Activated gamma-delta T cell (primary cell): ENCODE measurements at places on chromosomes 2 and 18.

DNA sequence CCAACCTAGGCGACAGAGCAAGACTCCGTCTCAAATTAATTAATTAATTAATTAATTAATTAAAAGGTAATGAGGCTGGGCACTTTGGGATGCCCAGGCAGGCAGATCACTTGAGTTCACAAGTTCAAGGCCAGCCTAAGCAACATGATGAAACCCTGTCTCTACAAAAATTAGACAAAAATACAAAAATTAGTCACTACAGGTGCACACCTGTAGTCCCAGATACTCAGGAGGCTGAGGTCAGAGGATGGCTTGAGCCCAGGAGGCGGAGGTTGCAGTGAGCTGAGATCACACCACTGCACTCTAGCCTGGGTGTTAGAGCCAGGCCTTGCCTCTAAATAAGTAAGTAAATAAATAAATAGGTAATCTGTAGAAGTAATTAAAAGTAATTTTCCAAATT is 6.8 kb downstream of the SF3B1 start:
- DNase-seq, result no peak

- DNase-seq, result no peak
Measured at GRCh38 chr2:12949406-12949805, 232.7 kb downstream of the TRIB2 start.

- no peak for DNase-seq
Measured at GRCh38 chr2:28544036-28544346, 48.1 kb downstream of the PLB1 start.

- no peak for DNase-seq
Measured at GRCh38 chr2:129252781-129253460, 726.5 kb upstream of the RAB6C start.

DNA sequence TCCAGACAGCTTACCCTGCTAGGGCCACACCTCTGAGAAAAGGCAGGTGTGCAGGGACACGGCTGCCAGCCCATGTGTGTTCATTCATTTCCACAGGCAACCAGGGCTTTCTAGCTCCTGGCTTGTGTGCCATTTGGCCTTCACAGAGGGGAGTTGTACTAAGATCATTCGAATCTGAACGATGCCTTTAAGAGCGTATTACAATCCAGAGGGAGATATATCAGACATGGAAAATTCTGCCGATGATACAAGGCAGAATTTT is 64.2 kb upstream of the OTOF start:
- DNase-seq, result no peak

DNA sequence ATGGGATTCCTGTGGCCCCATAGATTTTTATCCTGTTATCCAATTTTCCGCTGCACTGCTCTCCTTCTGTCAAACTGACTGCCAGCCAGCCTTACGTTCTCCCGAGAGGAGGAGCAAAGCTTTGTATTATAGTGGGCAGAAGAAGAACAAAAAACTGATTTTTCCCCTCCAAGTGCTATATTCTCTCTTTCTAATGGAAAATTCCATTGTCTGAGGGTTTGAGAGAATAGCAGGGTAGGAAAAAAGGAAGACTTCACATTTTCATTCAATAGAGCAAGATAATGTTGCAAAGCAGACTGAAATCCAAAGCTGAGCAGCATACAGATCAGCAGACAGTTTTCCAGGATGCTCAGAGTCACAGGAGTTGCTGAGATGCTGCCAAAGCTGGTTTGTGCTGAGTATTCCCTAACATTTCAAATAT is 238.0 kb downstream of the UBE2E3 start:
- DNase-seq, result no peak

DNA sequence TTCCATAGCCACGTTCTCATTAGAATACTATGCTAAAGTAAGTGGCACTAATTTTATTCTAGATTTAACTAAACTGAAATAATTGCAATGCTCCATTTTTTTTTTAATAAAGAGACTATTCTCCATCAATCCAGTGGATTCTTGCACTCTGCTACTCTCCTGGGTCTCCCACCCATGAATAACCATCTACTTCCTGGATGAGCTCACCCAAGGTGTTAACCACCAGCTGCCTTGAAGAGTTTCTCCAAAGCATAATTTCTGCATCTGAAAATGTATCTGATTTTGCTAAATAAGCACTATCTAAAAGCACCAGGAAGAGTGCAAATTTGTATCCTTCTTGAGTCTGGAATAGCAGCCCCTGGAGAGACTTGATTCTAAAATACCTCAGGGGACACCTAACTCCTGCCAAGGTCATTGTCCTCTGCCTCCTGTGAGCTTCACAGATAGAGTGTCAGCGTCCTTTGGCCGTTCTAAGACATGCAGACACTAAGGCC is 41.6 kb upstream of the SH3BP4 start:
- no peak for DNase-seq

- DNase-seq, result no peak
Measured at GRCh38 chr2:152620208-152620607, 97.1 kb downstream of the PRPF40A start.

DNA sequence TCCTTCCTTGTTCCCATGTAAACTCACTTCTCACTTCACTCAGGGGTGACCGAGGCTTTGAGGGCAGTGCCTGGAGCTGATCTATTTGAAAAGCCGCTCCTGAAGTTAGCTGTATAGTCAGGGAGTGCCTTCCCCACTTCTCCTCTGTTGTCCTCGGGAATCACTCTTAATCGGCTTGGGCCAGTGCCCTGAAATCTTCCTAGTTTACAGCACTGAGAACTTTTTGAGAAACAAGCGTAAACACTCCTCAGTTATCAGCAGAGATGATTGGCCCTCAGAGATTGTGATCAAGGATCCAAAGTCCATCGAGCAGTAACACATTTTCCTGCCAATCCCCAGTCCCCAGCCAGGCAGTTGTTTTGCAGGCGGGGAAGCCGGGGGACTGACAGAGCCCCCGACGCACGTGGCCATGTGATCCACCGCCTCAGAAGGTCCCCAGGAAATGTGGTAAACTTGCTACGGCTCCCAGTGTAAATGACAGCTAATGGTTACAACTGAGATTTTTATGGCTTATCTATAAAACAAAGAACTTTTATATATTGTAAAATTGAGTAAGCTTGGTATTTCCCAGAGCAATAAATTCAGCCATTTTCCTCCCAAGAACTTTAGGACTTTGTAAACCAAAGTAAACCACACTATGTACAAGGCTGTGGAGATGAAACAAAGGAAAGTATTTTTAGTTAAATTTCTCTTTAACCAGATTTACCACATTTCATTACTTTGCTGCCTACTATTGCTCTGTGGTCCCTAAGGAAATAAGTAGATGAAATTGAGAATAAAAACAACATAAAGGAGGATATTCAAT is 53.5 kb downstream of the C18orf63 start:
- no peak for DNase-seq

- no peak for DNase-seq
Measured at GRCh38 chr18:79935098-79935480, 16.4 kb downstream of the SLC66A2 start.

DNA sequence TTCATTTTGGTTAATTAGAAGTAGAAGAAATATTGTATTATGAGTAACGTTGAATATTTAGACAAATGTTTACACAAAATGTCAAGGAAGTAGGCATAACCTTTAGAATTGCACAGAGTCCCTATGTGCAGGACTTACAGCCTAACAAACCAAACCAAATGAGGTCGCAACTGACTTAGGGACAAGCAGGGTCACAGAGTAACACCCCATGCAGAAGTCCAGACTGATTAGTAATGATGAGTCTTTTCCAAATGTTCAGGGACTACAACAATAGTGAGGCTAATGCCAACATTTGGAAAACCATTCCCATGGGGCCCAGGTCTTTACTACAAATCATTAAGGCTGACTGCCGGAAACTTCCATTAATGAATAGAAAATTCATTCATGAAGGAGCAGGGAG is 452.5 kb upstream of the CHAC2 start:
- DNase-seq, result no peak

- no peak for DNase-seq
Measured at GRCh38 chr2:240713928-240714746, 22.5 kb downstream of the AQP12A start.

- DNase-seq, result no peak
Measured at GRCh38 chr2:219269362-219270054, 9.7 kb upstream of the DNAJB2 start.

DNA sequence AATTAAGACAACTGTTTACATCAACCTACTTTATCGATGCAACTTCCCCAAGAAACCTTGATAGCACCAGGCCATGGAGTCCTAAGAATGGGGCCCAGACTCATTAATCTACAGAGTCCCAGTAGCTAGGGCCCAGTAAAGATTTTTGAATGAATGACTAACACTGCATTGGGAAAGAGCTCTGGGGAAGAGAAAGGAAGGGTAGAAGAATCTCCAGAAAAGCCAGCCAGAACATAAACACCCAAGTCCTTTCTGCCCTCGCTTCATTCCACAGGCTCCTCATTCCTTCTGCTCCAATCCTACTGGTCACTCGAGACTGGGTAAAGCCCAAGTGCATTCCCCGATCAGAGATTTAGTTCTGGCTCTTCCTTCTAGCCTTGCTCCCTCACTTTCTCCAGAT is 44.3 kb downstream of the CYRIA start:
- DNase-seq, result no peak

DNA sequence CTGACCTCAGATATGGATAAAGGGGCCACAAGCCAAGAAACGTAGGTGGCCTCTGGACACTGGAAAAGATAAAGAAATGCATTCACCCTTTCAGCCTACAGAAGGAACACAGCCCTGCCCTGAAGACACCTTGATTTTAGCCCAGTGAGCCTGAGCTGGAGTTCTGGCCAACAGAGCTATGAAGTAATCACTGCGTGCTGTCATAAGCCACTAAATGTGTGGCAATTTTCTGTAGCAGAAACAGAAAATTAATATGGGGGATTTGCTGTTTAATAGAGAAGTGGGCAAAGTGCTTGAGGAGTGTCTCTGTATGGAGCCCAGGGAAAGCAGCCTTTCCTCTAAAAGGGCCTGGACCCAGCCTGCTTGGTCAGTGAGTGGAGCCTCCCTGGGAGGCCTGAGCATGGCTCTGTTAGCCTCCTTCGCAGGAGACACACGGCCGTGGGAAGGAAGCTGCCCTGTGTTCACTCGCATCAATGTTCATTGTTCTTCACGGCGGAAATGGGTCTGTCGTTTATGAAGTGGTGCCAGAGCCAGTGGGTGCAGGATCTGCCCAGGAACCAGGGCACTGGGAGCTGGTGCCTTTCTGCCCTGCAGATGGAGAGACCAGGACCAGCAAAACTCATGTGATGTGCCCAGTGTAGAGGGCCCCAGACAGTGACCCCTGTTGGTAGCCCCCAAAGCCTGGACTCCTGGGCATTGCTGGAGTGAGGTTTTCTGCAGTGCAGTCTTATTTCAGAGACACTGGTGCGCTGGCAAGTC is 268.9 kb downstream of the NDUFA10 start:
- DNase-seq, result no peak

- DNase-seq, result no peak
Measured at GRCh38 chr2:101427743-101428142, 40.4 kb upstream of the CREG2 start.

DNA sequence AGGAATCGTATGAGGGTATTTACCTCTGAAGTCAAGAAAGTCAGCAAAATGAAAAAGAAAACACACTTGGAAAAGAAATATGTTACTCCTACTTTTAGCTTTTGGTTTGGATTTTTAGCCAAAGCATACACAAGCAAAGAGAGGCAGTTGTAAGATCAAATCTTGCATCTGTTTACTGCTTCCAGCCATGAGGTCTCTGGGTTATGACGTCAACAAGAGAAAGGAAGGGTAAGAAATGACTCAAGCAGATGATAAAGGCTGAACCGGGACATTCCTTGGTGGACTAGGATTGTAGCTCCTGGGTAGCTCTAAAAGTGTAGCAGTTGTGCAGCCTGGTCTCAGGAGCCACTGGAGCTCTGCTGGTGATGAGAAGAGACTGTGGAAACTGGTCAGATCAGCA is 16.8 kb downstream of the CTNNA2 start:
- no peak for DNase-seq

GRCh38 chr2:230418341-230419016 is 2.5 kb downstream of the SP100 start:
- DNase-seq, result no peak

- DNase-seq, result no peak
Measured at GRCh38 chr18:48124857-48125626, 194.6 kb upstream of the SMAD2 start.

- no peak for DNase-seq
Measured at GRCh38 chr18:9466846-9467245, 8.5 kb upstream of the RALBP1 start.

DNA sequence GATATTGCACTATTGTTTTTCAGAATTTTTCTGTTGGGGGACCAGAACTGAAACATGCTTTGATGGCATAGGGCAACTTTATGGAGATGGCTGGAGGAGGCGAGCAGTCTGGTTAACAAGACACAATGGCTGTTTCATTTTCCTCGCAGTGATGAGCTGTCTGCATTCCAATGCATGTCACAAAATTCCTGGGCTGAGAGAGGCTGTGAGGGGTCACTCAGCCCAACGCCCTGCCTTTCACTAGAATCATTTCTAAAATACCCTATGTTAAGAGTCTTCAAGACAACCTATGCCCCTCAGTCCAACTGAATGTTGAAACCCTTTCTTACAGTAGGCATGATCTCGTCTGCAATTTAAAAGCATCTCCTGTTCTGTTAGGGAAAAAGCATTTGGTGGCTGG is 1090.0 kb downstream of the BCL11A start:
- no peak for DNase-seq

DNA sequence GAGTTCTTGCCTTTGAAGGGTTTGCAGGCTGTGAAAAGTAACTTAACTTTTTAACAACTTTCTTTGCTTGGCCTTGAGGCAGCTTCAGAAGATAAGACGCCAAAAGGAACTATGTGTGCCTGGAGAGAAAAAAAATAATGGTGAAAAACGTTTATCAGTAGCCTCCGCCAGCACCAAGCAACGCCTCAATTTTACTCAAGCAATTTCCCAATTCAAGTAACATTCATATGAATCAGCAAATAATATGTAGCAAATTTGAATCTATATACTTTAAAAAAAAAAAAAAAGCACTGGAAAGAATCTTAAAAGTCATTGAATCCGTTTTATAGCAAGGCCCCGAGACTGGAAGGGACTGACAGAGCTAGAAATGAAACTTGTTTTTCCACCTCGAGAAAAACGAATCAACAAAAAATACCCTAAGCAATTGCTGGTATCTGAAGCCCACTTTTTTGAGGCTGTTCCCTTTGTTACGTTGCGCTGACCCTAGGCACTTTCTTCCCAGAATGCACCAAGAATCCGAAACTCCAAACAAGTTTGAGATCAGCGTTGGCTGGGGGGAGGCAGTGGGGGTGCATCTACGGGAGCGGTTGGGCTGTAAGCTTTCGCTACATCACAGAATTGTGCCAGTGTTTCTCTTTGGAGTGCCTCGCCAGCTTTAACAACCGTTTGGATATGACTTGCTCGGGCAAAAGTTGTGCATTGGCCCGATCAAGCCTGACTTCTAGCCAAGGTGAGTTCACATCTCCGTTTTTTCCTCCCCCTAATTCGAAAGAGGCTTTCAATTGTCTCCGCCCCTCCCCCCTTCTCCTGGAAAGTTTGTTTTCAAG is 2.7 kb upstream of the TGIF1 start:
- DNase-seq, result no peak

DNA sequence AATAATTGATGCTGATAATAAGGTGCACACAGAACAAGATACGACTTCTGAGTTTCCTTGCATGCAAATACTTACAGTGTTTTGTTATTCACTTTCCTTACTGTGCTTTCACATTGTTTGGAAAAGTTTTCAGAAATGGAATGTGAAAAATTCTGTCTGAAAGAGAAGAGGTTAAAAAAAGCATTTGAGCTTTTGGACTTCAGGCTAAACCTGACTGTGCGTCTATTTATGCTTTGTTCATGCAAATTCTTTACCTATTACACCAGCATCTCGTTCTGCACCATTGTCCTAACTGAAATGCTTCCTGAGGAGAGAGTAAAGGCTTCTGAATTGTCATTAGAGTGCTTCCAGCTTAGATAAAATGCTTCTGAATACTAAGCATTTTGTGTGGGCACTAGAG is 61.4 kb downstream of the LHCGR start:
- no peak for DNase-seq

GRCh38 chr2:99512181-99512591 is 22.4 kb upstream of the REV1 start:
- DNase-seq, result no peak
